ENCODE measurements at places on chromosomes 12 and 14.

DNA sequence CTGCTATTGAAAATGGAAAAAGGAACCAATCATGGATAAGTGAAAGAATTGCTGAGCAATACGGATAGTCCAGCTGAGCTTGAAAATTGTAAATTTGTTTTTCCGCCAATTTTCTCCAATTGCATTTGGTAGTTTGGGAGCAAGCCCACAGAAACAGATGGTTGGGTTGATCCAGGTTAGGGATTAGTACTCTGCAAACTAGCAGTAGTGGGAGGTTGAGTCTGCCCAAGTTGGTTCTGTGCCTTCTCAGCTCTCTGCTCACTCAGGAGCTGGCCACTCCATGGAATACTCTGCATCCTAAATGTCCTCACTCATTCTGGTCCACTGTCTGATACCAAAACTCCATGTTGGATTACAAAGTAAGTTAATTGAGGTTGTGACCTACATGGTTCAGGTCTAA lies 361.1 kb upstream of the ATP2B1 start:
- DNase-seq: no peak

- DNase-seq: no peak
These were observed 49.5 kb downstream of the PPP2R5C start for GRCh38 chr14:101810897-101811621.

- DNase-seq: no peak
These were observed 106.0 kb downstream of the TXNDC16 start for GRCh38 chr14:52446355-52446754.

DNA sequence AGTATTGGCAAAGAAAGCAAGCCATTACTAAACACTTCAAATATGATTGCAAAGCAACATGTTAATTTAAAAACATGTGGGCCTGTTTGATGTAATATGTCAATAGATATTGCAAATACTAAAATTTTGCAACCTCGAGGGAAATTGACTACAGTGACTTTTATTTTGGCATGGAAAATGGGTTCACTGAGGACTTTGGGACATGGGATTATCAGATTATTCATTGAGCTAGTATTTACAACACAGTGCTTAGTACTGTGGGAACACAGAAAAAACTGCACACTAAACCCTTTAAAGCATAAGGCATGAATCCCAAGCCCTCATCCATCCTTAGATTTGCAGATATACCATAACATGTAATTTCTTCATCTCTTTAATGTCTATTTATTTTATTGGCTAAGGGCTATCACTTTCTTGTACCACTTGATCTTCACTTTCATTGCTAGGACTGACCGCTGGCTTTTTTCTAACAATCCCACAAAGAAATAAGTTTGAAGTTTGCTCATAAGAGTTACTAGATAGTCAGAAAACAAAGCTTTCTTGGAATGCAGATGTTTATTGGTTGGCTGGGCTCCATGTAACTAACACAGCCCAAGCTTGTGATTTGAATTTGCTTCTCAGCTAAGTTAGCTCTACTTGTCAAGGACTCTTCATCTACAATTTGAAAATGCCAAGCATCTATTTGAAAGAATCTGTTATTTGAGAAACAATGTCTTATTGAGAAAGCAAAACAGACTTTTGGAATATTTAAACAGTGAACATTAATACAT lies 48.7 kb downstream of the PPFIBP1 start:
- DNase-seq: no peak

DNA sequence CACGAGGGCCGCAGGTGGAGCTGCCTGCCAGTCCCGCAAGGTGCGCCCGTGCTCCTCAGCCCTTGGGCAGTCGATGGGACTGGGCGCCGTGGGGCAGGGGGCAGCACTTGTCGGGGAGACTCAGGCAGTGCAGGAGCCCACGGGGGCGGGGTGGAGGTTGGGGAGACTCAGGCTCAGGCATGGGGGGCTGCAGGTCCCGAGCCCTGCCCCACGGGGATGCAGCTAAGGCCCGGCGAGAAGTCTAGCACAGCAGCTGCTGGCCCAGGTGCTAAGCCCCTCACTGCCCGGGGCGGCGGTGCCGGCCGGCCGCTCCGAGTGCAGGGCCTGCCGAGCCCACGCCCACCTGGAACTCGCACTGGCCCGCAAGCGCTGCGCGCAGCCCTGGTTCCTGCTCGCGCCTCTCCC lies 39.2 kb upstream of the P2RX7 start:
- DNase-seq: no peak

- no peak for DNase-seq
These were observed at the start of gene ATL1 for GRCh38 chr14:50559990-50560930. TSS of gene ATL1 (plus strand) at chr14:50560145. CDS start at chr14:50560266, 121 bp downstream.

- DNase-seq: no peak
These were observed 31.2 kb downstream of the NUAK1 start for GRCh38 chr12:106107566-106107965.

DNA sequence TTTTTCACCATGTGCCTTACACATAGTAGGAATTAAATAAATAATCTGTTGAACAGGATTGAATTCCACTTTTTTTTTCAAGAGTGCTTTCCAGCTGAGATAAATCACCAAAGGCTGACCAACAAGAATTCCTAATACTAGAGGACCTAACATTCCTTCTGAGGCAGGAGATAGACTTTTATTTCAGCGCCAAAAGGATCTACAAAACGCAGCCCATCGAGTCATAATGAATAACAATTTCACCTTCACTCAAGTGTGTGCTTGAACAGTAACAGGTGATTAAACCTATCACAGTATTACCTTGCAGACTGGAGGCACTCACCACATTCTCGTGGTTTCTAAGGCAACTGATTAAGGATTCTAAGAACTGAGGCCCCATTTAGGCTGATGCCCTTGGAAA lies 224.3 kb upstream of the ATP2B1 start:
- no peak for DNase-seq

- peak; percentile 1 for DNase-seq
These were observed at the start of gene PAH for GRCh38 chr12:102917026-102917787. TSS of gene PAH (minus strand) at chr12:102917244. CDS start at chr12:102917130, 114 bp downstream.

DNA sequence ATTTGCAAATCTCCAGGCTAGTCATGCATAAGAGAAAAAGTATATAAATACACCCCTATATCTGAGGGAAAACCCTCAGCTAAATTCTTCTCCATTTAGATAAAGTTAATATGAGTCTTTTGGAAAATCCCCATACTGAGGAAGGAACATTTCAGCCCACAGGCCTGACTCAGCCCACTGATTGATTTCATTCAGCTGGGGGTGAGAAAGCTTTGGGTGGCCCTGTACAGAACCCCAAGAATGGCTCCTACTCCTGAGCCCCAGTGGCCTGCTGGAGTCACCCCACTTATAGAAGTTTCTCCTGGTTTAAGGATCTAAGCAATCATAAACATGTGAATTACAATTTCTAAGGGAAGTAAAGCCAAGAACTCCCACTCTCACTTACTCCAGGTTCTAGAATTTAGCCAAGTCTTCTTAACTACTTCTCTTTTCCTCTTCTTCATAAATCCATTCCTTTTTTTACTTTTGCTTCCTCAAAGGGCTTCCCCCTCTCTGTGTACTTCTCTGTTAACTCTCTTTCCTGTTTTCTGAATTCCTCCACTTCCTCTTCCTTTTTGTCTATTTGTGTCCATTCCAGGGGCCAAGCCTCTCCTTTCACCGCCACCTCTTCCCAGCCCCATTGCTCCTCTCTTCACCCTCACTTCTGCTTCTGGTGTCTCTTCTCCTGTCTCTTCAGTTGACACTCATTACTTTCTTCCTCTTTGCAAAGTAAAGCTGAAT lies 21.0 kb downstream of the RTN1 start:
- DNase-seq: no peak

DNA sequence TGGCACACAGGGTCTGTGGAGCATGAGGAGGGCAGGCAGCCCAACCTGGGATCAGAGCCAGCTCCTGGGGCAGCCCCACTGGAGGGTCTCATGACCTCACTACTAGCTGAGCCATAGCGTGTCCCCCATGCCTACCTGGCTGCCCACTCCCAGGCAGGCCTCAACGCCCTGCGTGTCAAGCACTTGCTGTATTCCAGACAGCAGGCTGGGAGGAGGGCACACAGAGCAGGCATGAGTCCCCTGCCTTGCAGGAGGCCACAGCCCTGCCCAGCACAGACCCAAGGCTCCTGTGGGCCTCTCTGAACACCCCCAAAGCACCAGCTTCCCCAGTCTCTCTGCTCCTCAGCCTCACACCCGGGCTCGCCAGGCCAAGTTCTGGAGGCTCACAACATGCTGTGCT lies 64.0 kb downstream of the IQSEC3 start:
- DNase-seq: no peak

- no peak for DNase-seq
These were observed 479.7 kb upstream of the MGAT4C start for GRCh38 chr12:86735851-86736250.

DNA sequence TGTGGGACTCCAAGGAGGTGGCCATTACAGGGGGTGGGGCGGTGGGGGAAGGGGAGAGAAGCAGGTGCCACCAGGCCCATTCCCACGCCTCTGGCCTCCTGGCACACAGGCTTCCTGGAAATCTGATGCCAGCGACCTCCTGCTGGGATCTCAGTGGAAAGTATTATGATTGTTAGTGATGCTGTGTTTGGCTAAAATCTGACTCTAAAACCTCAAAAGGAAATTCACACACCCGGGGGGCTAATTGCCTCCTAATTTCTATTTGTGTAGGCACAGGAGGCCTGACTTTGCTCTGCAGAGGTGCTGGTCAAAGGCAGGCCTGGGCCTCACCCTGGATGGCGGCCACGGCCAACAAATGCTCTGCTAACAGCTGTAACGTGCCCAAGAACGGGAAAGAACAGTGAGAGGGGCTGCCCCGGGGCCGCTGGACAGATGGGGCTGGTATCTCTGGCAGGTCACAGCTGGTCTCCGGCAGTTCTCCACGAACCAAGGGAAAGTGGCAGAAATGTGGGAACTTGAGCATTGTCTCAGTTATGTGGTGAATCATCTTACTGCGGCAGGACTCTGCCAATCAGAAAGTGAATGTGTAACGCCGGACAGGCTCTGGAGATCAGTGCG lies 14.3 kb downstream of the FAM181A start:
- DNase-seq: no peak

GRCh38 chr14:96098309-96098998 lies 59.3 kb downstream of the C14orf132 start:
- no peak for DNase-seq

GRCh38 chr14:102828151-102828550 lies 50.9 kb downstream of the TRAF3 start:
- DNase-seq: no peak

DNA sequence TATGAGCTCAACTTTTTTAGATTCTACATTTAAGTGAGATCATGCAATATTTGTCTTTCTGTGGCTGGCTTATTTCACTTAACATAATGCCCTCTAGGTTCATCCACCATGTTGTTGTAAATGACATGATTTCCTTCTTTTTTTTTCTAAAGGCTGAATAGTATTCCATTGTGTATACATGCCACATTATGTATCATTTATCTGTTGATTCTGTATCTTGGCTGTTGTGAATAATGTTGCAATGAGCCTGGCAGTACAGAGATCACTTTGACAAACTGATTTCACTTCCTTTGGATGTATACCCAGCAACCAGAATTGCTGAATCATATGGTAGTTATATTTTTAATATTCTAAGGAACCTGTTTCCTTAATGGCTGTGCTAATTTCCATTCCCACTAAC lies 19.1 kb downstream of the FBXW8 start:
- DNase-seq: no peak

- DNase-seq: no peak
These were observed 583 bp downstream of the FAM186B start for GRCh38 chr12:49604856-49605255.

GRCh38 chr14:55285048-55285652 lies 13.9 kb downstream of the FBXO34 start:
- no peak for DNase-seq

DNA sequence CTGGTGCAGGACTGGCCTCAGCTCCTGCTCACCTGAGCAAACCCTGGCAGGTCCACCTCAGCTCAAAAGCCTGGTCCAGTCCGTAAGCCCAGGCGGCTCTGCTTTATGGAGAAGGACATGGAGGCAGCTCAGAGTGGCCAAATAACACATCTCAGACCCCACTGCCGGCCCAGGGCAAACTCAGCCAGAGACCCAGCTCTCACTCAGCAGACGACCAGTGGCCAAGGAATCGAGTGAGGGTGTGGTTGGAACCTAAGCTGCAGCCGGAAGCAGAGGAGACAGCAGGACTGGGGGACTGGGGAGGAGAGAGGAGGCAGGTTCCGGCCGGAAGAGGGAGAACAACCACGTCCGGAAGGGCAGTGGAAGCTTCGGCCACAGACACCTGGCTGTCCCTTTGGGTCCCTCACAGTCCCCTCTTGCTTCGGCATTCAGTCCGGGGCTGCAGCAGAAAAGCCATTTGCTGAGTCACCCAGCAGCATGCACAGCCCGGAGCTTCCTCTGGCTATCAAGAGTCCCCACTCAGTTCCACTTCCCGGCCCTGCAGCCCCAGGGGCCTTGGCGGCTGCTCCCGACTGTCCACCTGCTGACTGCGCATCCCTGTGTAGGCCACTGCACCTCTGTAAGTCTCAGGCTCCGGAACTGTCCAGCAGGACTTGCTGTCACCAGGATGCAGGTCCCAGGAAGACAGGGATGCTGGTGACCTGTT lies 104.0 kb downstream of the CALM1 start:
- no peak for DNase-seq

GRCh38 chr12:98990648-98991047 lies 345.6 kb downstream of the APAF1 start:
- no peak for DNase-seq

DNA sequence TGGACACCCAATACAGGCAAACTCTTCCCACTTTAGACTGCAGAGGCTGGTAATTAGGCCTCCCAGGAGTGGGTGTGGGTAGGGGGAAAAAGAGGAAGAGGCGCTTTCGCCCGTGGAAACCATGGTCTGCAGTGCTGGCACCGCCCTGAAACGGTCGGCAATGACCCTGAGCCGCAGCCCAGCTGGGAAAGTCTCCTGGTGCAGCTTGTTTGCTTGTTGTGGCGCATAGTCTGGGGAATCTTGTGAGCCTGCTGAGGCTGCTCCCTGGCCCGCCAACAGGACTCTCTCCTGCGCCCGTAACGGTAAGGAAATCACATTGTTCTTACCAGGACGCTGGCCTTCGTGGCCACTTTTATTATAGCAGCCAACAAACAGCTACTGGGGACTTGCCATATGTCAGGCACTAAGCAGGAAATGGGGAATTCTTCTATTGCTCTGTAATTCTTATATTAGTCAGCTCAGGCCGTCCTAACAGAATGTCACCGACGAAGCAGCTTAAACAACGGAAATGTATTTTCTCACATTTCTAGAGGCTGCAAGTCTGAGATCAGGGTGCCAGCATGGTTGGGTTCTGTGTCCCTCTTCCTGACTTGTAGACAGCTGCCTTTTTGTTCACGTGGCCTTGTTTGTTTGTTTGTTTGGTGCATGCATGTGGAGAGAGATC lies 52.5 kb upstream of the RIN3 start:
- no peak for DNase-seq

GRCh38 chr12:108039794-108040193 lies 89.3 kb upstream of the WSCD2 start:
- DNase-seq: no peak

GRCh38 chr12:47068539-47068938 lies 10.9 kb upstream of the PCED1B start:
- no peak for DNase-seq

- DNase-seq: no peak
These were observed 703.0 kb upstream of the LRFN5 start for GRCh38 chr14:40903709-40904108.

DNA sequence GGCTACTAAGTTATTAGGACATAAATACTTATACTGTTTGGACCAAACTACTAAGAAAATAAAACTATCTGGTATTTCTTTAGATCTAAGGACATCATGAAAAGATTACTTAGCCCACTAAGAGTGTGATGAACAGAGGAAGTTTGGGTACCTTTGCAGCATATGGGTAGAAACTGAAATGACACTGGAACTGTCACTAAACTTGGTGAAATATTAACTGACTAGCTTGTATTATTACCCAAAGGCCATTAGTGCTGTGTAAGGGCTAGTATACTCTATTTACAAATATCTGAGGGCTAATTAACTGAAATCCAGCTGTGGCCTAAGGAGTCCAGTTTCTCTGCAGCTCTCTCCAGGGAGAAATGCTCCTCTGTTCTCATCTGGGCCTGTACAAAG lies 45.5 kb downstream of the PAWR start:
- no peak for DNase-seq

Data from T-helper 22 cell (primary cell).